ENCODE measurements at places on chromosomes 5 and 9.

- no peak for DNase-seq
Observed at GRCh38 chr5:99059685-99060084, 130.9 kb upstream of the CHD1 start.

DNA sequence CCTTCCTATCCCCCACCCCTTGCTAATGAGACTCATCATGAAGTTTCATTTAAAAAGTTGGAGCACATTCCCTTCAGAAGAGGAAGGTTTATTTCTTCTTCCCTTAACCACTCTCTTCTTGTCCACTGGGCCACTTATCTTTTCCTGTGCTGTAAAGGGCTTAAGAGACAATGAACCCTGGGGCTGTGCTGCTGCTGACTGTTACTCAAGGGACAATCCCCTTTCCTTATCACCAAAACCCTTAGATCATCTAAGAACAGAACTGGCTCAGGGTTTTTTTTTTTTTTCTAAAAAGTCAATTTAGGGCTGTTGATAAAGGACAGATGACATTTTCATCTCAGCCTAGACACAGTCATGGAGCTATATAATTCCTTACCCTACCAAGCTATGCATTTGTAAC lies 29.6 kb downstream of the CAPSL start:
- DNase-seq: no peak

DNA sequence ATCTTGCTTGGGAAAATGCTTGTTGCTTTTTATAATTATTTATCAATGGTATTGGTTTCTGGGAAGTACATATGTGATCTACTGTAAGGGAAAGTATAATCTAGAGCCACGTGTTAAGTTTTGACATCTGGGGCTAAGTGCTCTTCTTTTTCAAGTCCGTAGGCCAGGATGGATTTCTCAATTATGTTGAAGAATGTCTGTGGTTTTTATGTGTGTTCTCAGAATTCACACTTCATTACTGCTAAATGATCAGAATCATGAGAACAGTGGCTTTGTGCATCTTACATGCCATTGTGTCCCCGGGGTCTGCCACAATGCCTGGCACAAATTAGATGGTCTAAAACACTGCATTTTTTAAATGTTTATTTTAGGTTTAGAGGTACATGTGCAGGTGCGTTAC lies 14.5 kb upstream of the AUH start:
- no peak for DNase-seq

DNA sequence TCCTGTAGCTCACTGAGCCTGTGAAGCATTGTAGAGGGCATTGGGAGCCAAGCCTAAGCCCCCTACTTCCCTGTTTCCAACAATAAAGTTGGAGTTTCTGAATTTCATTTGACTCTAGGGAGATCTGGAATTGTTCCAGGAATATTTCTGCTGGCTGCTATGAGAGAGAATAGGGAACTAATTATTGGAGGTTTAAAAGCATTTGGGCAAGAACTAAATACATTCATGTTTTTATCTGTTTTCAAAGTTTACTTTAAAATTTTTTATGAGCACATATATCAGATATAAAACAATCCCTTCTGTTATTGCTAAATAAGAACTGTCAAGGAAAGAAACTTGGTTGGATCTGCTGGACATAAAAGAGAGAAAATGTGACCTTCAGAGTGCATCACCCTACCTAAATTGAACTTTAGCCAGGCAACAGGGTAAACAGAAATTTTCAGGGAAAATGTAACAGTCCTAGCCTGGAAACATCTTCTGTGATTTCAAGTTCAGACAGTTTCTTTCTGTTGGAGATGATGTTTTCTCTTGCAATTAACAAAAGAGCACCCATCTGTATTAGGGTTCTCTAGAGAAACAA lies 19.3 kb upstream of the LECT2 start:
- DNase-seq: no peak

DNA sequence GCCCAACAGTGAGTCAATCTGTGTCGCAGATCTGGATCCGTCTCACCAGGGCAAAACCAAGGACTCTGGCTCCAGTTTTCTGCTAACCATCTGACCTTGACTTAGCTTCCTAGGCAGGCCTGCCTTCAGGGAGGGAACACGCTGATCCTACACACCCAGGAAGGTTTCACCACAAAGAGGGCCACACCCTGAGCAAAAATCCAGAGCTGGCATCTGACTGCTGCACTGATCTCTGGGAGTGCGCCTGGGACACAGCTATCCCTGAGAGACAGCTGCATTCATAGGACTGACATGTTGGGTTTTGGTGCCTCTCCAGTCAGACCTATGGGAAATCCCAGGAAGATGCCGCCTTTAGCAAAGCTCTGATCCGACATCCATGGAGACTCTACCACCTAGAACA lies 47.5 kb downstream of the CDK5RAP2 start:
- no peak for DNase-seq

GRCh38 chr9:7601739-7602138 lies 197.8 kb downstream of the DMAC1 start:
- no peak for DNase-seq

DNA sequence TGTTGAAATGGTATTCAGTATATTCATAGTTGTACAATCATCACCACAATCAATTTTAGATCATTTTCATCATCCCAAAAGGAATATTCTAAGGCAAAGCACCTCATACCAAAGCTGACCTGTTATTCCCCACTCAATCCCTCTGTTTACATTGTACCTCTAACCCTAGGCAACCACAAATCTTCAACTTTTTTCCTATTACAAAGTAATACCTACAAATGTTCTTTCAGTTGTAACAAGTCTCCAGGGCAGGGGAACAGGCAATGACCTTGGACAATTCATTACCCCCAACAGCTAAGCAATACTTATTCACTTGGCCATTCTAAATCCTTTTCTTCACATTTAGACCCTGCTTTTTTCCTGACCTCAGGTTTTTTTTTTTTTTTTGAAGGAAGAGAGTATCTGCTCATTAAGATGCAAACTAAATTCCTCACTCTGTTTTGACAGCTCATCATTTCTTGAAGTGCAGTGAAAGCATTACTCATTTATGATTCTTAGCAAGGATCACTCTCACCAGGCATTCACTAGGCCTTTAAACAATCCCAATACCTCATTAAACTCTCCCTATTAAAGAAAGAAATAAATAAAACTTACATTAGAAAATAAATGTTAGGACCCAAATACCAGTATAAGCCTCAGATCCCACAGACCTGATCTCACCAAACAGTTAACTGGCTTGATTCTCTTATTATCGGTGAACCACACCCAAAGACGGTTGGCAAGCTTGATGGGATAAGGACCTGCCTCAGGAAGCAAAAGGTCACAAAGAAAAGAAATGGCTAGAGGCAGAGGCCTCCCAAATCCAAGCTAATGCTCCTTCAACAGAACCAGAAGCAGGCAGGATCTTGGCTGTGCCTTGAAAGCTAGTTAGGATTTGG lies 15.3 kb downstream of the MTMR12 start:
- DNase-seq: no peak

DNA sequence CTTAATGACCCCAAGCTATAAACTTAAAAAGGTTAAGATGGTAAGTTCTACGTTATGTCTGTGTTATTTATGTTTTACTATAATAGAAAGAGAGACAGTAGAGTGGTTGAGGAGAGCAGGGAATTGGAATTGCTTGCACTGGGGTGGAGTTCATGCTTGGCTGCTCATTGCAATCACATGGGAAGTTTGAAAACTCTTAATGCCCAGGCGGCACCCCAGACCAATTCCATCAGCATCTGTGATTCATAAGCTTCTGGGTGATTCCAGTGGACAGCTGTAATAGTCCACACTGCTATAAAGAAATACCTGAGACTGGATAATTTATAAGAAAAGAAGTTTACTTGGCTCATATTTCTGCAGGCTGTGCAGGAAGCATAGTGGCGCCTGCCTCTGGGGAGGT lies 323.9 kb upstream of the MSX2 start:
- DNase-seq: no peak

DNA sequence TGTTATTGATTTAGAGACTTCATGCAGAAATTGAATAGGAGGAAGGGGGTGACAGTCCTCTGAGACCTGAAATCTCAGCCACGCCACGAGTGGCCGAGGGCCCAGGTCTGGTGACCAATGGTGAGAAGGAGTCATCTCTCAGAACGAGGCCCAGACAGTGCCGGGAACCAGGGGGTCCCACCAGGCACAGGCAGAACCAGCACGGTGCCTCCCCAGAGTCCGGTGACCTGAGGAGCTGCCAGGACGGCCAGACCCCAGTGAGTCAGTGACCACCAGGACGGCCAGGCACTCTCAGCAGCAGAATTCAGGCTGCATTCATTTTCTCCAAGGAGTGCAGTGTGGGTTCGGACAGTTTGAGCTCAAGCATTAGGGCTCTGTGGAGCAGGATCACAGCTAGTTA lies 43.8 kb upstream of the NKD2 start:
- DNase-seq: no peak

DNA sequence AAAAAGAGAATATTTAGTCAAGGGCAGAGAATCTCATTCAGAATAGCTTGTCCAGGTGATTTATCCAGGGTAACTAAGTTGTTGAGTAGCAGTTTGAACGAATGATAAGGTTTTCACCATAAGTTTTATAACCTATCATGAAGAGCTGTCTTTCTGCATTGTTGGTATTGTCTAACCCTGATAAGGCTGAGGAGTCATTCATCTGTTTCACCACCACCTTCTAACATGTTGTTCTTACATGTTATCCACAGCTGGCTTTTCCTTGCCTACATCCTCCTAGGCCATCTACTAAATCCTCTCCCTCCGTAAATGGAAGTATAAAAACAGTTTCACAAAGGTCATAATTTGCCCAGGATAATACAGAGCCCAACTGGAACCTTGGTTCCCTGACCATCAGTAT lies 24.1 kb downstream of the ZNF462 start:
- no peak for DNase-seq

DNA sequence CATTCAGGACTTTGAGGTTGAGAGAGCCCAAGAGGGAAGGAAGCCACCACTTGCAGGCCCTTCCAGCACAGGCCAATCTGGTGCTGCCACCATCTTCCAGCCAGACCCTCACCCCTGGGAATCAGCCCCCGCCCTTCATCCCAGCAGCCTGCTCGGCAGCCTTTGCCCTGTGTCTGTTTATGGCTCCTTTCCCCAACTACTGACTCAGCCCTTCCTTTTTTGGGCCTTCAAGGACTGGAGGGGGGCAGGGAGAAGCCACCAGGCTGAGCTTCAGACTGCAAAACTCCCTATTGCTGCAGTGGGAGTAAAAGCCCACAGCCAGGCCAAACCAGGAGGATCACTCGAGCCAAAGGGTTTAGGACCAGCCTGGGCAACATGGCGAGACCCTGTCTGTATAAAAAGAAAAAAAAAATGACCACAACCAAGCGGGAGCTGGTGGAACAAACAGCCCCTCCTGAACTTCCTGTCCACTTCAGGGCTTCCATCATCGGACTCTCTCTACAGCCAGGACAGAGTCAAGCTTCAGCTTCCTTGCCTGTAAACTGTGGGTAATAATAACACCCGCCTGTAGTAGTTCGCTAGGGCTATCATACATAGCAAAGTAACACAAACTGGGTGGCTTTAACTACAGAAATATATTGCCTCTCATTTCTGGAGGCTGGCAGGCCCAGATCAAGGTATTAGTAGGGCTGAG lies 85.9 kb upstream of the IL17B start:
- DNase-seq: no peak

- DNase-seq: no peak
Observed at GRCh38 chr9:86282979-86283535, 719 bp upstream of the ISCA1 start.

DNA sequence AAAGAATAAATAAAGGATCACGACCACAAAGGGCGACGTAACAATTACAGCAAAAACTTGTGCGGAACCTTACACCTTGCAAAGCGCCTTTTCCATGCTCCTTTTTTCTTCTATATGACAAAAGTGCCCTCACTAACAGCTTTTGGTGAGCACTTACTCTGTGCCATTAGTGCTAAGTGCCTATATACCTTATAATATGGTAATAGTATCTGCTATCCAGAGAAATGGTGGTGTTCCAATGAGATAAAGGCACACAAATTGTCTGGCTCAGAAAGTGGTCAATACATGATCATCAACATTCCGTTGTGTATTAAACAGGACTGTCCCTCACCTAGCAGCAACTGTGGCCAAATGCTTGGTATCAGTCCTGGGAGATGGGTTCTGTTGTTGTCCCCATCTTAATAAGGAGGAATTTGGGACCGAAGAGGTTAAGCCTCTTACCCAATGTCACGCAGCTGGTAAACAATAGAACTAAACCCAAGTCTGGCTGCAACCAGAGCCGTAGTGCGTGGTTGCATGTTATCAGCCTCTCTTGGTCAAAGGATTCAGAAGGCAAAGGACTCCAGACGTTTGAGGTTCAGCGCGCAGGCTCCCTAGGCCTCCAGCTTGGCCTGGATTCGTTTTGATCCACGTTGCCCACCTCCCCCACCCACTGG lies 564 bp upstream of the TOR2A start:
- no peak for DNase-seq

DNA sequence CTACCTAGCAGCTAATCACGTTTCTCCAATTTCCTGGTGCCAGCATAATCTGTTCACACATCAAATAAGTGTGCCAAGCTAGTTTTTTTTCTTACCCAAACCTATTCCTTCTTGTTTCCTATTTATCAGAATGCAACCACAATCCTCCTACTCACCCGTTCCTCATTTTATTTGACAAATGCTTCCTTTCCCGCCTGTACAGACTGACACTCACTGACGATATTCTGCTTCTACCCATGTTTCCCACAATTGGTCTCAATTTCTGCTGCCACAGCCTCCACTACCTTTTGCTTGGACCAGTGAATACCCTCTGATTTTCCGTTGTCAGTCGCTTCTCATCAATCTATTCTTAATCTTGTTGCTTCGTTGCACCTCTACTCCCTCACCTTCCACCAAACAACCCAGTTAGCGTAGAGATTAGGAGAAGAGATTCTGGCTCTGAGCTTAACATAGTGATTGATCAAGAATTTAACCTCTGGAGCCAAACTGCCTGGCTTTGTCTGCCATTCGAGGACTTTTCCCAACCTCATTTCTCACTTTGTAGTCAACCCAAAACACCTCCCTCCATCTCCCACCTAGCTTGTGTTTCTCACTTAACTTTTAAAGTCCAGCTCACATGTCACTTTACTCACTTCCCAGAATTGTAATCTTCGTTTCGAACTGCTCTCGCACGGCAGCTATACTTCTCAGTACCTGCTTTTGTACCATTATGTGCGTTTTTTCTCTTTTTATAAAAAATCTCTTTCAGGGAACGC lies 729 bp upstream of the TMEM38B start:
- no peak for DNase-seq

GRCh38 chr5:112935675-112936074 lies 13.6 kb upstream of the REEP5 start:
- DNase-seq: no peak

DNA sequence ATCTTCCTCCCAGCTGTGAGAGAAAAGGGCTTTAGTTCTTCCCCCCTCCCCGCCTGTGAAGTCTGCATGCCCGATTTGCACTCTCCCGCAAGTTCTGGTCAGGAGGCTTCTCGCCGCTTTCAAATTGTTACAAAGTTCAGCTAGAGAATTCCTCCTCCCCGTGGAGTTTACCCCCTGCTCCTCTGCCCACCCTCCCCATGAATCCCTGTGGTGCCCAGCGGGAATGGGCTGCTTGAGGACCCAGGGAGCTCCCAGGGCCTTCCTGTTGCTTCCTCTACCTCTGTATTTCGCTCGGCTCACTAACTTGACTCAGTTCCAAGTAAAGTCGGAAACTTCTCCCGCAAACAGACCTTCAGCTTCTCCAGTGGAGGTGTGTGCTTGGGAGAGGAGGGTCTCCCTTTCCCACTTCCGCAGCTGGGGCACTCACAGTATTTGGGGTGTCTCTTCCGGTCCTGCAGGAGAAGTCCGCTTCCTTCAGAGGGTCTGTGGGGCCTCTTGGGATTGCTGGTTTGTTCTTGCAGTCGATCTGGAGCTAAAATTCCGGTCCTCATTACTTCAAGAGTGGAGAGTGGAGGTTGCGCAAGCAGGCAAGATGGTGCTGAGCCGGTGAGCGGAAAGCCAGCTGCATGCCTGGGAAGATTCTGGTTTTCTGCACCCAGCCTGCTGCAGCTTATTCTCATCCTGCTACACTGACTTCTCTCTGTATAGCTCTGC lies 97.8 kb downstream of the ADAMTS12 start:
- DNase-seq: no peak

Data from esophagus squamous epithelium (tissue), 5 donors.